ENCODE measurements at places on chromosomes 16 and 17. TPM values are rescaled to one million over a fixed set of nuclear protein-coding genes. Genes with fewer than 3 reads are reported as not detected.

DNA sequence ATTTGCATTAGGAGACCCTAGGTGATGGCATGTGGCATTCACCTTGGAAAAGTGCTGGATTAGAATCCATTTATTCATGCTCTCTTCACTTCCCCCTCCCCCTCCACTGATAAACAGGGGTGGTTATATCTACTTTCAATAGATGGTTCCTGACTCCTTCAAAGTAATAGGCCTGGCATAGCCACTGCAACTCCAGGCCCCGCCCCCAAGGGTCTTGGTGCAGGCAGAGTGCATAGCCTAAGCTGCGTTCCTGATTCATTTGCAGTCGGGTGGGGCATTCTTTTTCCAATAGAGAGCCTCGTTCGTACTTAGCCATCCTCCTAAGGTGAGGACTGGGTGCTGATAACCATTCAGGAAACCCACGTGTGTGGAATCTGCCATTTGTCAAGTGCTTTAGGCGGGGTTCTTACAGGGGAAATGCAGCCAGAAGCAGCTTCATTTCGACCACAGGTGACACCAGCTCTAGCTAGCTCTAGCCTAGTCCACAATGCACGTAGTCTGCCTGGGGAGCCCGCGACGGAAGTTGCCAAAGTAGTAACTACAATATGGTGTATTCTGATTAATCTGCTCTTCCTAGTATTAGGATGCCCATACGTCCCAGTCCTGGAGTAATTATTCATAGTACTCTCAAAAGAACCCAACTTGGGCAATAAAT lies 11.1 kb downstream of the UBE2O start:
- DNase-seq, result peak; percentile 85

DNA sequence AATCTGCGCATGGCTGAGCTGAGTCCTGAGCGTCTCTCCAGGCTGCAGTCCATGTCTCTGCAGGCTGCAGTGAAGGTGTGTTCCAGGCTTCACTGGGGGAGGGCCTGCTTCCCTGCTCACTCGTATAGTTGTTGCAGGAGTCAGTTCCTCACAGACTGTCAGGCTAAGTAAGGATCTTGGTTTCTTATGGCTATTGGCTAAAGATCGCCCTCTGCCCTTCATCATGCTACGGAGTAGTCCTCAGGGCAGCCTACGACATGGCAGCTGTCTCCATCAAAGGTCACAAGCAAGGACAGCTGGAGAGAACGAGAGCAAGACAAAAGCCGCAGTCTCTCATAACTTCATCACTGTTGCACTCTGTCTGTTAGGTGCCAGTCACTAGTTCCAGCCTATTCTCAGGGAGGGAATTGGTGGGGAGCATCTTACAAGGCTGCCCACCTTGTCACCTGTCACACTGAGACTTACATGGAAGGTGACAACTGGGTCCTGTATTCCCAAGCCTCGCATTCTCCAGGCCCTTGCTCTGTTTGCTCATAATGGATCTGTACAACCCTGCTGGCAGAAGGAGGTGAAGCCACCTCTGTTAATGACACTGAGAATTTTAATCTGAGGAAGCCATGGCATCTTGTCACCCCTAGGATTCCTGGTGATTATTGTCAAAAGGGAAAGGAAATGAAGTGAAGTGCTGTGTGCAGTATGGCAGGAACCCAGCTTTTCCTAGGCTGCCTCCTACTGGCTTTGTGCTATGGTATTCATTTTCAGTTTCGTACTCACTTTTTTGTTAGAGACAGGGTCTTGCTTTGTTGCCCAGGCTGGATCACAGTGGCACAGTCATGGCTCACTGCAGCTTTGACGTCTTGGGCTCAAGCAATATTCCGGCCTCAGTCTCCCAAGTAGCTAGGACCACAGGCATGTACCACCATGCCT lies 43.4 kb downstream of the MFSD11 start:
- peak; percentile 68 for DNase-seq

The GCGR gene
- total RNA-seq, result 0.52 TPM

DNA sequence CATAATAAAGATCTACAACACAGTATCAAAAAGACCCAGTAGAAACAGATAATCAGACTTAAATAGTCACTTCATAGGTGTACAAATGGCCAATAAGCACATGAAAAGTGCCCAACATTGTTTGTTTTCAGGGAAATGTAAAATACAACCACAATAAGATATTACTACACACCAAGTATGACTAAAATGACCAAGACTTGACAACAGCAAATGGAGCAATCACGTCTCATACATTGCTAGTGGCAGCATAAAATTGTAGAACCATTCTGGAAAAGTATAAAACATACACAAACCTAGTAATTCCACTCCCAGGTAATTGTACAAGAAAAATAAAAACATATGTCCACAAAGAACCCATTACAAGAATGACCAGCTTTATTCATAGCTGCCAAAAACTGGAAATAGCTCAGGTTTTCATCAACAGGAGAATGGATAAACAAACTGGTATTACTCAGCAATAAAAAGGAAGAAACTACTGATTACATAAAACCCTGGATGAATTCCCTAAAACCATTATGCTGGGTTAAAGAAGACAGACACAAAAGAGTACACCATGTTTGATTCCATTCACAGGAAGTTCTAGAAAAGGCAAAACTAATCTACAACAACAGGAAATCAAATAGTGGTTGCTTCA lies 85.6 kb downstream of the TTC19 start:
- no peak for DNase-seq

The ACAP1 gene
- total RNA-seq, result 8.4 TPM
